ENCODE measurements at places on chromosomes 6 and 20.

DNA sequence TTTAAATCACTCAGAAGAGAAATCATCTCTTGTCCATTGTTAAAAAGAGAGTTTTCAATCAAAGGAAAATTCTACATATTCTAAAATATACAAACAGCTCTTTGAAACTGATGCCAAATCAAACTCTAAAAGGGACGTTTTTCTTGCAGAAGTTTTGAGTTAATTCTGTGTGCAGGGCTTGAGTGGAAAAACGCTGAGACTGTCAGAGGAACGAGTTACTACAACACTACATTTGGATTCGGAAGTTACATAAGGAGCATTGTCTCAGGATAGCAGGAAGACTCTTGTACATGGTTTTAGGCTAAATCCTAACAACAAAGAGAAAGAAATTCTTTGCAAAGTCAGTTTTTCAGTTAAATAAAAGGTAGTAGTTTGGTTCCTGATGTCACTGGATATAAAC is 155.7 kb upstream of the SUPT3H start:
- DNase-seq: no peak

GRCh38 chr6:20875369-20875963 is 341.2 kb downstream of the CDKAL1 start:
- no peak for DNase-seq

- DNase-seq: no peak
Measured at GRCh38 chr20:7841971-7842310, 98.3 kb downstream of the HAO1 start.

GRCh38 chr6:52155791-52156576 is 30.2 kb upstream of the IL17A start:
- DNase-seq: no peak

DNA sequence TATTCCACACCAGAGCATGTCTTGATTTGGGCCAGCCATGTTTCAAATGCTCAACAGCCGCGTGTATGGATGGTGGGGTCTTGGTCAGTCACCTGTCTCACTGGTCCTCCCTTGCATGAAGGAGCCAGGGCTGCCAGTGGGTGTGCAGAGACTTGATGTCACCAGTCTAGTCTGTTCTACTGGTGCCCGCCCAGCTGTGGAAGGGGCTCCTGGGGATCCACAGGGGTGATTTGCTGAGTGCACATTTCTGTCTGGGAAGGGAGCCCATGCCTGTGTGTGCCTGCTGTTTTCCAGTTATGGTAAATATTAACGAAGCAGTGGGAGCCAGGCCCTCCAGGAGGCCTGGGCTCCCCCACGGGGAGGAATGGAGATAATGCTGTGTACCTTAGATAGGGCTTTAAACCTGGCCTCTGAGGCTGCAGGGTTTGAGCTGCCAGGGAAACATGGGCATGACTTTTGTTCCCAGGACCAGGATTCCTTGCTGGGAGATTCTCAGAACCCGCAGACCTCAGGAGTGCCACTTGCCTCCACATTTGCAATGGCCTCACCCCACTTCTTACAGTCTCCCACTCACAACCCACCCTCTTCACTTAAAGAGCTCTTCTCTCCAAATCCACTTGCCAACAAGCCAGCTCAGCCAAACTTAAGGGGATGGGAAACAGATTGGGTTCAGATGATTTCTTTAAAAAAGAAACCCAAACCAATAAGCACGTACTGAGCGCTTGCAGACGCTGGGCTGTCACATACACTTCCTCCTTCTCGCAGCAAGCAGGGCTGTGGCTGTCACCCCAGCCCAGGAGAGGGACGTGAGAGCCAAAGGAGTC is 54.1 kb downstream of the VEGFA start:
- DNase-seq: no peak

GRCh38 chr6:142416179-142416578 is 114.4 kb downstream of the ADGRG6 start:
- DNase-seq: no peak

DNA sequence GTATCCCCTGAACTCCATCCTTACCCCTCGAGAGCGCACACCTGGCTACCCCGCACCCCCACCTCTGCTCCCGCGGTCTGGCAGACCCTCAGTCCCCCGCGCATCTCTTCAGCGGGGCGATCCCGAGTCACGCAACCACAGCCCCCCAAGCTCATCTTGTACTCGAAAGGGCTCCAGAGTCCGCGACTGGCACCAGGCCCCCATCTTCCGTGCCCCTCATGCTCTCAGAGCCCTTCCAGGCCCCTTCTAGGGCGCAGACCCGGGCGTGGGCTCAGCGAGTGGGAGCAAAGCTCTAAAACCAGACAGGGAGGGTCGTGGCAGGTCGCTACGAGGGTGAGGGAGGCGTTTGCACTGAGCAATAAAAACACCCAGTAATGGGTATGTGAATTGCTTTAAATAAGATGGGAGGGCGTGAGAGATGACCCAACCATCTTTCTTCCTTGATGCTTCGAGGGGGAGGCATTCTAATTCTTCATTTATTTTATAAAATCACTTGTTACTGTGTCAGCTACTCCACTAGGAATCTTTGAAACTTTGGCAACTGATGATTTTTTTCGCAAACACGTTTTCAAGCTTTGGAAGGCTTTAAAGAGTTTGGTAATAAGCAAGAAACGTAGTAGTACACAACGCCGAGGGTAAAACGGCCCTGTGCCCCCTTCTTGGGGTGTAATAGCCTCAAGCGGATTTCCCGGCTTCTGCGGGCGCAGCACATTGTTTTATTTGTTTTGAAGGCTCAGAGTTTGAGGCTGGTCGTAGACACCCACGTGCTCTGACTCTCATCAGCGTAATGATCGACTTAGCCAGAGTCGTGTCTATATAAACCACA is 42.6 kb upstream of the SUPT3H start:
- no peak for DNase-seq

DNA sequence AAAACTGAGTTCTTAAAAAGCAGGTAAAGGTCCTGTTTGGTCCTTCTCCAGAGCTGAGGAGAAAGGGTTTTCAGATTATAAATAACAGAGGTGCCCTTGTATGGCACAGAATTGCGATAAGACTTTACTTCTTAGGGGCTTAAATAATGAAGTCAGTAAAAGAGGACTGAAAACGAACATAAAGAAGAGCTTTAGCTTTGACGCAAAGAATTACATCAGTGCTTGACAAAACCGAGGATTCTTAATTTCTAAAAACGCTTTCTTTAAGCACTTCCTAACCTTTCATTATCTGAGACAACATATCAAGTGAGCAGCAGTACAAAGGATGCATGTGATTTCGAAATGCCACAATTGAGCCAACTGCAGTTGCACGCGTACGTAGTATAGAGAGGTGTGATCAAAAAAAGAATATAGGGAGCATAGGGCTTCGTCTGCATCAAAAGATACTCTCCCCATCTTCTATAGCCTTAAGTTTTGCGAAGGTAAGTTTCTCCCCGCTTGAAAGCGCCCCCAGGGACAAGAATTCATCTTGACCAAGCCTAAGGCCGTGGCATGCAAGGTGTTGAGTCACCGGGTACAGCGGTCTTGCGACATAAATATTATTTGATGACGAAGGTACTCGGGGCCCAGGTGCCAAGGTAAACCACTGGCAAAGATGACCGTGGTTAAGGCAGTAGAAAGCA is 778 bp upstream of the LOC128125822 start:
- DNase-seq: peak; percentile 17

DNA sequence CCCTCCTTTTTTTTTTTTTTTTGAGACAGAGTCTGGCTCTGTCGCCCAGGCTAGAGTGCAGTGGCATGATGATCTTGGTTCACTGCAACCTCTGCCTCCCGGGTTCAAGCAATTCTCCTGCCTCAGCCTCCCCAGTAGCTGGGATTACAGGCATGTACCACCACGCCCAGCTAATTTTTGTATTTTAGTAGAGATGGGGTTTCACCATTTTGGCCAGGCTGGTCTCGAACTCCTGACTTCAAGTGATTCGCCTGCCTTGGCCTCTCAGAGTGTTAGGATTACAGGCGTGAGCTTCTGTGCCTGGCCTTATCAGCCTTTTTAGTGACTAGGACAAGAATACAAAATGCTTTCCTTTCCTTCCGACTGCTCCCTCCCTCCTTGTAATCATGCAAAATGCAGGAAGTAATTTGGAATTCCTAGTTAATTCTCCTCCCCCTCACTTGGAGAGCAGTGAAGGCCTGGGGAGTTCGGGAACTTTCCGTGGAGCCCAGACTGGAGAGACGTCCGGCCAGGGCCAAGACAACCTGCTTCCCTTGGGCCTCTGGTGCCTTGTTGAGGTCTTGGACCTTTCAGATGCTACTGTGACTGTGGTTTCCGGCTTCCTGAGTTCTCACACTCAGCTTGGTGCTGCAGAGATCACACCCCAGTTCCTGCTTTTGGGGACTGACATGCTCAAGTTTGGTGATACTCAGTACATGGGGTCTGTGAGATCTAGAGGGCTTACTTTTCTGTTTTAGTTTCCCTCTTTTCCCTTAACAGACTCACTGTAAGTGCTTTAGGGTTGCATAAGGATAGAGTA is 3.9 kb upstream of the PHF20 start:
- DNase-seq: peak; percentile 18

DNA sequence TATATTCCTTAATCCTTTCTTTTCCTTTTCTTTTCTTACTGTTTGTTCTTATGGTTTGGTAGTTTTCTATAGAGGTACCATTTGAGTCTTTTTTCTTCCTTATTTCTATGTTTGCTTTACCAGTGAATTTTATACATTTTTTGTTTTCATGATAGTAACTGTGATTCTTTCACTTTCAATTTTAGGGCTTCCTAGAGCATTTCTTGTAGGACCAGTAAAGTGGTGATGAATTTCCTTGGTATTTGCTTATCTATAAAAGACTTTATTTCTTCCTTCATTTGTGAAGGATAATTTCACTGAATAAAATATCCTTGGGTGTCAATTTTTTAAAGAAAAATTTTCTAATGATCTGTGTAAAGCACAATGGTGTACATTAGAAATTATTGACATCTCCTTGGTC is 637.4 kb downstream of the CD109 start:
- no peak for DNase-seq

- DNase-seq: no peak
Measured at GRCh38 chr6:37481711-37482605, 17.7 kb downstream of the CCDC167 start.

DNA sequence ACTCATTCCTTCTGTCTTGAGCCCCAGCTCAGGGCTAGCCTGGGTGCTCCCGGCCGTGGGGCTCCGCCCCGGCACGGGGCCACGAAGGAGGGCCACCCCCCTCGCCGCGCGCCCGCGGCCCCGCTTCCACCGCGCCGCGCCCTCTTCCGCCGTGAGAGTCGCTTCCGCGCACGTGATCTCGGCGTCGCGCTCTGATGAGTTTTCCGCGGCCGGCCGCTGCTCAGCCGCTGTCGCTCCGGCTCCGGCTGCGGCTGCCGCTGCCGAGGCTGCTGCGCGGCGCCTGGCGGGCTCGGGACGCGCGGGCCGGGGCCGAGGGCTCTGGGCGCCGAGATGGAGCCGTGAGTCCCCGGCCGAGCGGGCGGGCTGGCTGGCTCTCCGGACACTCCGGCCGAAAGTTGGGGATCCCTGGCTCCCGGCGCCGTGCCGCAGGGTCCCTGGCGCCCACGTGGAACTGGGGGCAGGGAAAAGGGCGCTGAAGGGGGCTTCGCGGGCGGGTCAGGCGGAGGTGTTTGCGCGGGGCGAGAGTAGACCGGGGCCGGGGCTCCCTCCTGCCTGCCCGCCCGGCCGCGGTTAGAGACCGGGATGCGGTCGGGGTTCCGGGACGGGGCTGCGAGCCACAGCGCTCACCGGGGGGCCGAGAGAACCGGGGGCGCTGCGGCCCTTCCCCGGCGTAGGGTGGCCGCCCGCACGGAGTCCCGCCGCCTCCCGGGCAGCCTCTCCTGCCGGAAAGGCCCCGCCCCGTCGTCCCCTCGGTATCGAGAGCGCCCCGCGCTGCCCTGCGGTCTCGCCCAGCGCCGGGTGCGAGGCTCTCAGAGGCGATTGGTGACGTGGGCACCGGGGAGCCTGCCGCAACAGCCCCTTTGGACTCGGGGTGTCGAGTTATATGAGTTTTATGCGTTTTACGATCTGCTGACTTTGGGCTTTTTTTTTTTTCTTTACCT is at the start of gene TMEM181:
TSS of gene TMEM181 (plus strand) at position 197 of the 941 bp plus-strand sequence. CDS start at position 331, 134 bp downstream.
- DNase-seq: peak; percentile 63

GRCh38 chr6:29516108-29516507 is 28.4 kb upstream of the MAS1L start:
- no peak for DNase-seq

- DNase-seq: no peak
Measured at GRCh38 chr6:157283900-157284737, 39.2 kb downstream of the TMEM242 start.

DNA sequence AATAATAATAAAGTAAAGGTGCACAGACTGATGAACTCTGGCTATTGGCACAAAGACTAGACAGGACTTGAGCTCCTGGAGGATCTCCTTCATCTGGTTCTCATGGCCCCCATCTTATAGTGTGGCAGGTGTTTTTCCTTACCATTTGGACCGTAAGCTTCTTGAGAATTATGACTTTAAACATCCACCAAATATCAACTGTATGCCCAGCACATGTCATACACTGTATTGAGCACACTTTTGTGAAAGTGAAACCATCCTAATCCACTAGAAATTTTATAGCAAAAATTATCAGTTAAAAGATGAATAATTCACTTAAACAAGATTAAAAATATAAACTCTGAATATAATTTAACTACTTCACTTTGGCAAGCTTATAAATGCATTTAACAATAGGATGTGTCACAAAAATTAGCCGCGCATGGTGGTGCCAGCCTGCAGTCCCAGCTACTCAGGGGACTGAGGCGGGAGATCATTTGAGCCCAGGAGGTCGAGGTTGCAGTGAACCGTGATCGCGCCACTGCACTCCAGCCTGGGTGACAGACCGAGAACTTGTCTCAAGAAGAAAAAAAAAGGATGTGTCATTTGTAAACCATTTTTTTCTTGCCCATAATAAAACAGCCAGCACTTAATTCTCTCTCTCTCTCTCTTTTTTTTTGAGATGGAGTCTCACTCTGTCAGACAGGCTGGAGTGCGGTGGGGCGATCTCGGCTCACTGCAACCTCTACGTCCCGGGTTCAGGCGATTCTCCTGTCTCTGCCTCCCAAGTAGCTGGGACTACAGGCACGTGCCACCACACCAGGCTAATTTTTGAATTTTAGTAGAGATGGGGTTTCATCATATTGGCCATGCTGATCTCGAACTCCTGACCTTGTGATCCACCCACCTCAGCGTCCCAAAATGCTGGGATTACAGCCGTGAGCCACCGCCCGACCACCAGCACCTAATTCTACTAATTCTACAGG is 9.1 kb downstream of the HIVEP2 start:
- DNase-seq: no peak

DNA sequence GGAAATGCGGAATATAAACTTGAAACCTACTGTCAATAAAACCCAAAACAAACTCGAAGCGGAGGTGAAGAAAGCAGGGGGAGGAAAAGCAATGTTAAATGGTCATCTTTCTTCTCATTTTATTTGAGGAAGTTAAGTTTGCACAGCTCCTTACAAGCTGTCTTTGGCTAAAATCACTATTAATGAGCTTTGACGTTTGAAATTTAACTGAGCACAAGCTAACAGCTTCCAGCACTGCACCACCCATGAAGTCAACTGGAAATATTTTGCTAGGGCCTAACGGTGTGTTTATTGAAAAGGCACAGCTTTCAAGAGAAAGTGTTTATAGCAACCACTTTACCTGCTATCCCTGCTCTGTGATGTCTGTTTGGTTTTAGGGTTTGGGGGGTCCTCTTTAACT is 103.8 kb downstream of the PKHD1 start:
- DNase-seq: no peak

DNA sequence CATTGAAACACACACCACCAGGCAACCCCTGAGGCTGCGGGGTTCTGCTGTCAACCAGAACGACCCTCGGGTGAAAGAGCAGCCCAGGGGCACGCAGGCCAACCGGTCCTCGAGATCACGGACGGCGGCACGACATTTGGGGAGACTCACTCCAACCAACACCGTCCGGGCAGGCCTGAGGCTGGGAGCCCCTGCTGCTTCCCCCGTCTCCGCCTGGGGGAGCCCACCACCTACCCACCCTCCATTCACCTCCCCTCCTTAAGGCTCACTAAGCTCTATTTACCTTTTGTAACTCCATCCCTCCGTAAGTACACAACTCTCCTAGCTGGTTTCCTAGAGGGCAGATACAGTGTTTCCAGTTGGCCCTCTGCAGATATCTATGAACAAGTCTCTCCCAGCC is 971.3 kb upstream of the DEFB115 start:
- DNase-seq: no peak
